ENCODE measurements at places on chromosomes 5 and 9. TPM values are rescaled to one million over a fixed set of nuclear protein-coding genes. Genes with fewer than 3 reads are reported as not detected.

The CD180 gene
- not detected for total RNA-seq

The SLC6A18 gene
- not detected for total RNA-seq

The MAST4 gene
- 12.9 TPM for total RNA-seq

The PRDM9 gene
- total RNA-seq, result not detected

The MAMDC2 gene
- 11.3 TPM for total RNA-seq

The MARCHF11 gene
- not detected for total RNA-seq

The FUT7 gene
- total RNA-seq, result 0.13 TPM

The IL3 gene
- total RNA-seq, result not detected

The TAF11L11 gene
- total RNA-seq, result not detected

The ENDOG gene
- 29.3 TPM for total RNA-seq
